ENCODE measurements at places on chromosomes 2 and 18.

GRCh38 chr2:73892631-73893329 lies at the start of gene ACTG2:
ACTG2 (plus strand) TSS chr2:73893008; CDS start chr2:73901312, 8,304 bp downstream.
- no peak for DNase-seq

GRCh38 chr18:74518456-74519295 lies 15.6 kb upstream of the CNDP1 start:
- DNase-seq: no peak

DNA sequence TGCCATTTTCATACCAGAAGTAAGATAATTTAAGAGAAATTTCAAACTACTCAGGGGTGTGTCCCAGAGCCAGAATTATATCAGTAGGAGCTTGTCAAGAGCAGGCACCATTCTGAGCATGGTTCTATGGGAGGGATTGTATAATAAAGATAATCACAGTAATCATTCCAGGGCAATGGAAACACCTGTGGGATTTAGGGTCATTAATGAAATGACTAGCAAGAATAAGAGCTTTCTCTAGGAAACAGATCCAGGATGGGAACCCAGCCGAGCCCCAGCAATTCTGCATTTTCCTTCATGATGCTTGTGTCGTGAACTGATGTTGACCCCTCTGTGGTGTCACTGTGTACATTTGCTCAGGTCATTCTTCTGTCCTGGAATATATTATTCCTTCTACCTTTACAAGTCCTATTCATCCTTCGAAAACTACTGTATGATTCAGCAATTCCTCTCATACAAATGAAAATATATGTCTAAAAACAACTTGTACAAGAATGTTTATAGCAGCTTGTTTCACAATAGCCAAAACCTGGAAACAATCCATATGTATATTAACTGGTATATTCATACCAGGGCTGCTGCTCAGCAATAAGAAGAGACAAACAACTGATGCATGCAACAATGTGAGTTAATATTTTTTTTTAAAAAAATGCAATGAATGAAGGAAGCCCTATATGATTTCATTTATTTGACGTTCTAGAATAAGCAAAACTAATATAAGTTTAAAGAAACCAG lies 687.8 kb upstream of the KLHL29 start:
- no peak for DNase-seq

- no peak for DNase-seq
Measured at GRCh38 chr18:31204166-31204565, 41.5 kb upstream of the DSC1 start.

- DNase-seq: peak; percentile 66
Measured at GRCh38 chr2:232525791-232526371, at the start of gene CHRND. CHRND (plus strand) TSS chr2:232526160; CDS start chr2:232526216, 56 bp downstream.

DNA sequence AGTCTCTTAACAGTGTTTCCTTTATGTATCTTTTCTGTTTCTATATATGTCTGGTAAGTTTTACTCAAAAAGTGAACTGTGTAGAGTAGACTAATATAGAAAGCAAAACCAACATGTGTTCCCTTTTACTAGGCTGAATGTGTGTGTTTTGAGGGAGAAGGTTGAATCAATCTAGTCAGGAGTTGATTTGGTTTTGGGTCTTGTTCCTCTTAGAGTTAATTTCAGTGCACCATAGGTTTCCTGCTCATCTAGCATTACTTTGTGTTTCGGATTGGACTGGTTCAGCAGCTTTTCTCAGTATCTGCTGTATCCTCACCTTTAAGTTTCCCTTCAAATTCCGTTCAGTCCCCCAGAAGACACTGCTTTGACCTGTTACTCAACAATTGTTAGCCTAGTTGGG lies 52.0 kb upstream of the TRIM43 start:
- peak; percentile 22 for DNase-seq

DNA sequence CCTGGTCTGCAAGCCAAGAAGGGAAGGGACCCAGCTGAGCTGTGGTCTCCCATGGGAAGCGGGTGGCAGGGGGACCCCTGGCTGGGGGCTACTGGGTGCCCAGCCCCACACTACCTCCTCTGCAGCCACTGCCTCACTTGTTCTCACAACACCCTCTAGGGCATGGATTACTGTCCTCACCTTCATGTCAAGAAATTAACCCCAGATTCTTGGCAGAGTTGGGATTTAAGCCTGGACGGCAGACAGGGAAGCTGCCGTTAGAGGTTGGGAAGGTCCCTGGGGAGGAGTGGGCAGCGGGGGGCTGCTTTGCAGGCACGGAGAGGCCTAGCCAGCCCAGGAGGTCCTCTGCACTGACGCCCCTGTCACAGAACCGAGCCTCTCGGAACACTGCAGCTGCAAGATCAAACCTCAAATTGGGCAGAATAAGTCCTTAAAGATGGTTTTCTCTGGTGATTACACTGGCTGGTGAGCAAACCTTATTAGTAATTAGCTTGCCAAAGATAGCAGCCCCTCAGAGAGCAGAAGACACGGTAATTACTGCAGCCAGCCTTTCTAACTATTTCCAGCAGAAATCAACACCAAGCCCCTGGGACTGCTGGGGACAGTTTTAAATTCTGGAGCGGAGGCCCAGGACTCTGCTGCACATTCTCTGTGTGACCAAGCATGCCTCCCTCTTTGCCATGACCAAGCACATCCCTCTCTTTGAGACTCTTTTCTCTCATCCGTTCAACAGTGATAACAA lies 35.9 kb downstream of the KCNF1 start:
- no peak for DNase-seq

DNA sequence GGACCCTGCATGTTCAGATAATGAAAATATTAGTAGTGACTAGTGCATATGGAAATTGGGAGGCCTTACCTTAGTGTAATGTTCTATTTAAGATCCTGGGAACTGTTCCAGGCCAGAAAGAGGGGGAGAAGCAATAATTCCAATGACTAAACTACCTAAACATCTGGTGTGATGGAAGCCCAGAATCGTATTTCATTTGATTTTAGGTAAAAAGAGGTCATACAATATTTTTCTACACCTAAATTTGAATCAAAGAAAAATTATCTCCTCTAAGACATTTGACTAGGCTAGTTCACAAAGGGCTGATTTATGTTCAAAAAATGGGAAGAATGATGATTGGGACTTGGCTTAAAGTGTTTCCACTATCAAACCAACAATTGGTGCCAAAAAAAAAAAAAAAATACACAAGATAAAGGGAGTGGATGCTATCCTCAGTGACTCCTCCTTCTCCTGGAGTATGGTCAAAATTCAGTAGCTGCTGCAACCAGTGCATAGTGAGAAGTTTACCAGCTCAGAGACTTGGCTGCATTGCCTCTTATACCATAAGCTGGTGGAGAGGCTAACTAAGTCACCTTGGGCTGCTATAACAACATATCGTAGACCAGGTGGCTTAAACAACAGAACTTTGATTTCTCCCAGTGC lies 1038.3 kb upstream of the ACVR2A start:
- no peak for DNase-seq

DNA sequence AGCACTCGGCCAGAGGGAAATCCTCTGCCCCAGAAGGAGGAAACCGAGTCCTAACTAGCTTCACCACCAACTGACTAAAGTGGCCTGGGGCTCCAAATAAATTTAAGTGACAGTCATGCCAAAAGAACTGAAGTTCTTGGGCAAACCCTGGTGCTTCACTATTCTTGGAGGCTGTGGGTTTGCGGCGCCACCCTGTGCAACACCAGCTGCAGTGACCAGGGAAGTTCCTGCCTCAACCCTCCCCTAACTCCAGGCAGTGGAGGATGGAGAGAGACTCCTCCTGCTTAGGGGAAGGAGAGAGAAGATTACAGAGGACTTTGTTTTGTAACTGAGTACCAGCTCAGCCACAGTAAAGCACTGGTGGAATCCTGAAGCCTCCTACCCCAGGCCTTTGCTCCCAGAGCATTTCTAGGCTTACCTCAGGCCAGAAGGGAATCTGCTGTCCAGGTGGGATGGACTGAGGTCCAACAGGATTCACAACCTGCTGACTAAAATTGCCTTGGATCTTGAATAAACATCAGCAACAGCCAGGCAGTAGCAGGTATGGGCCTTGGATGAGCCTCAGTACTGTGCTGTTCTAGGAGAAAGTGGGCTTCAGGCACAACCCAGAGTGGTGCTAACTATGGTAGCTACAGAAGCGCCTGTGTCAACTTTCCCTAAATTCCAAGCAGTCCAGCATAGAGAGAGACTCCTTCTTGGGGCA lies 29.4 kb upstream of the BMP10 start:
- DNase-seq: no peak

GRCh38 chr2:32772638-32773447 lies 145.0 kb downstream of the TTC27 start:
- DNase-seq: peak; percentile 72

Data from globus pallidus (tissue), 1 donor.